ENCODE measurements at places on chromosomes 16 and 17.

- no peak for DNase-seq
Measured at GRCh38 chr16:19001788-19002187, 18.1 kb downstream of the TMC7 start.

DNA sequence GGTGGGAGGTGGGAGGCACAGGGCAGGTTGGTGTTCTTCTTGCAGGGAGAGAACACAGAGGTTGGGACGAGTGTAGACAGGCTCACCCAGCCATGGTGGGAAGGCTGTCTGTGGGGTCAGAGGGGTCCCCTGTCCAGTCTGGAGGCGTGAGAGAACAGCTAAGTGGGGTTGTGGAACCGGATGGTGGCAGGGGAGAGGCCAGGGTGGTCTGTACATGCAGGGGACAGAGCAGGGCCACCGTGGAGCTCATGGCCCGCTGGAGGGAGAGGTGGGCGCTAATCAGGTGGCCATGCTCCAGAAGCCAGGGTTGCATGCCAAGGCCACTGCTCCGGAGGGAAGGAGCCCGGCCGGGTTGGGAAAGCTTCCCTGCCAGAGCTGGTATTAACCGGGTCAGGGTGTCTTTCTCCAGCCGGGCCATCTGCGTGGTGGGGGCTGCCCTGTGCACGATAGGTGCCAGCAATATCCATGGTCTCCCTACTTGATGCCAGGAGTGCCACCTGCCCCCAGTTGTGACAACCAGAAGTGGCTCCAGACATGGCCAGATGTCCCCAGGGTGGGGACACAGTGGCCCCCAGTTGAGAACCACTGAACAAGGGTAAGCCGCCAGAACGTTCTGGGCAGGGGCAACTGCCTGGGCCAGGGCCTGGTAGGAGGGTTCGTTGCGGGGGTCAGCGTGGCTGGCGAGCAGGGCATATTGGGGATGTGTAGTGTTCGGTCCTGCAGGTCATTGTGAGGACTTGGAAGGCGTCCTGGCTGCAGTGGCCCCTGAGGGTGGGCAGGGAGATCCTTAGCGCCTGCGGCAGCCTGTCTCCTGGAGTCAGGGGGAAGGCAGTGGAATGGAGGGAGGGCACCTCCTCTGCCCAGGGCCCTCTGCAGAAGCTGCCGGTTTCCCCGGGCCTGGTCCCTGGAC, 5.1 kb downstream of the SNN start:
- no peak for DNase-seq

DNA sequence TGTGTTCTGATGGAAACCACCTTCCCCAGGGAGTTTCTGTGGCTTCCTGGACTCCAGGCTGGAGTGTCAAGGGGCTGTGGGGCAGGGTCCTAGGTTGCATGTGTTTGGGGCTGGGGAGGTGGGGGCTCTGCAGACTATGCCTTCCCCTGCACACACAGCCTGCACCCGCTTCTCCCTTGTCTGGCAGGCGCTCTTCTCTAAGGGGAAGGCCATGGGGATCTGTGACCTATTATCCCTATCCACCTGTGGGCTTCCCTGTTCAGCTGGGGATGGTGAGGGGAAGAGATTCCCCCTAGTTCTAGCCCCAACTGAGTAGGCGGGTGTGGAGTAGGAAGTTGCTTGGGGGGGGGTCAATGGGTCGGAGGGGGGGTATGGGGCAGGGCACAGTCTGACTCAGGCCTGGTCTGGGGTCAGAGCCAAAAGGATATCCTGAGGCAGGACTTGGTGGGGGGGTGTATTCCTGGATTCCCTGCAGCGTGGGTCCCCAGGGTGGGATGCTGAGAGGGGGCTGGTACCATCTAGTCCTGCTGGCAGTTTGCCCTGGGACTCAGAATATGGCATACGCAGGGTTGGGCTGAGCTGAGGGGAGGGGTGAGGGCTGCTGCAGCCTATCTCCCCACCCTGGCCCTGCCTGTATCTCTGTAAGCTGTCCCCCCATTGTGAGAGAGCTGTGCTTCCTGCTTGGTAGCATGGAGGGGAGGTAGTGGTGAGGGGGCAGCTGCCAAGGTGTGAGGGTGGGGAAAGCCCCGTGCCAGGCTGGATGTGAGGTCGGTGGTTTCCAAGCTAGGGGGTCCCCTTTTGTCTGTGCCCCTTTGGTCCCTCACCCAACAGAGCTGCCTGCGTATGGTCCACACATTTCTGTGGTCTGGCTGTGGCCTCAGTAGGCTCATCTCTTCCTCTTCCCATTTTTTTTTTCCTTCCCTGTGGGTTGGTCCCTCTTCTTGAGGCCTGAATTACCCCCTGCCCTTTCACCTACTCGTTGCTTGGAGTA, 14.7 kb downstream of the RARA start:
- DNase-seq, result no peak

- DNase-seq, result no peak
Measured at GRCh38 chr17:66285149-66285548, 17.3 kb upstream of the PRKCA start.

DNA sequence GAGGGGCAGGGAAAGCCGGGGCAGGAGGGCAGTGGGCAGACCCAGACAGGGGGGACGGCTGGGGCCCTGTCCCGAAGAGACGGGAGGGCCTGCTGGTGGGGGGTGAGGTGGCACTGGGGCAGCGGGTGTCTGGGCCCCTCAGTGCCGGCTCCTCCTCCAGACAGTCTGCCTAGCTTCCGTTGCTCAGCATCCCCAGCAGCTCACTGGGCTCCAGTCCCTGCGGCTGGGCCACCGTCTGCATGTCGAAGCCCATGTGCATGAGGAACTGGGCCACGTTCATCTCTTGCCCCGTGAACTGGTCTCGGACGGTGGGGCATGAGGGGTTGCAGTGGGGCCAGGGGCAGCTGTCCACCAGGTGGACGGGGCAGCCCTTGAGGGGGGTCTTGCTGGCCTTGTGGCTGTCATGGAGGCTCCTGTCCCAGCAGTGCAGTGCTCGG, 5.8 kb upstream of the MYADML2 start:
- DNase-seq, result no peak

- DNase-seq, result no peak
Measured at GRCh38 chr16:31452631-31453106, 6.6 kb upstream of the ARMC5 start.

GRCh38 chr17:77810536-77810935, 148.0 kb upstream of the TNRC6C start:
- DNase-seq, result no peak

- no peak for DNase-seq
Measured at GRCh38 chr17:72462814-72463213, 342.0 kb downstream of the SOX9 start.

- no peak for DNase-seq
Measured at GRCh38 chr16:78566397-78567073, 467.1 kb downstream of the WWOX start.

GRCh38 chr17:34578016-34578415, 1.4 kb upstream of the TMEM132E start:
- no peak for DNase-seq

DNA sequence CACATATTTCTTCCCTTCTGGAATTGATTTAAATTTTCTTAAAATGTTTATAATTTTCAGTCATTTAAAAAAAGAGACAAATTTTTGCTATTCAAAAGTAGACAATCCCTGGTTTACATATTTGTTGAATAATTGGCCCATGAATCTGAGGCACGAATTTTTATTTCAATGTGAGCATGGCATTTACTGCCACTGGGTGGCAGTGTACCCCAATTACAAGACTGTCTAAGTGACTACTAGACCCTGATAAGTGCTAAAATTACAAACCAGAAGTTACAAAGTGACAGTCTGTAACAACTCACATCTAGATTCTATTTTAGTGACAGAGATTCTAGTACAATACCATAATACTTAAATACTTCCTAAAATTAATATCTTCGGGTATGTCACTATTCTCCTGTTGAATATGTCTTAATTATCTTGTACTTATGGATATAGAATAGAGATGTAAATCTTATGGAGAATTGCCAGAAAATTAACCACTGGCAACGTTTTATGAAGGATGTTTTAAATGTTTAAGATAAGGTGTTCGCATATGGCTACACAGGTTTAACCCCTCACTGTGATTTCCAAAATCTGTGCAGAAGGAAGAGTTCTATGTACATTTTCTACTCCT, 235.8 kb downstream of the MAP2K4 start:
- no peak for DNase-seq

DNA sequence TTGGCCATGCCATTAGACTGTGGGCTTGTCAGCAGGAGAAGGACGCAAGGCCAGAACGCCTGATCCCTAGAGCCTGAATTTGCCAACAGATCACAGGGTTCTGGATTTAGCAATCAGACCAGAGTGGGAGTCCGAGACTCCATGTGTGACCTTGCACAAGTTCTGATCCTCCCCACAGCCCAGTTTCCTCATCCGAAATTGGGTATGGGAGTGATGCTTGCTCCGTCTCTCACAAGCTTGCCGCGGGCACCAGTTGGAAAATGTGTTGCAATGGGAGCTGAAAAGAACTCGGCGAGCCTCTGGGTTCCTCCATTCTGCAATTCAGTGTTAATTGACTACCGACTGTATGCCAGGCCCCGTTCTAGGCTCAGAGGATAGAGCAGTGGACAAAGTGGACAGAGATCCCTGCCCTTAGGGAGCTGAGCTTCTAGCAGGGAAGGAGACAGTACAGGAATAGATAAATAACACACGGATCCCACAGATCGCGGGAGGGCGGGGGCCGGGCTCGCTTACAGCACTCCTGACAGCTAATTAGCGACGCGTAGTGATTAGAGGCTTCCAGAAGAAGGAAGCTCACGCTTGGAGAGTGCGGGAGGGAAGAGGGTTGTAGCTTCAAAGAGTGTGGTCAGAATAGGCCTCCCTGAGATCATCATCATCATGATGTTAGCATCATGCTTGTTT, 150.4 kb upstream of the CIBAR2 start:
- DNase-seq, result no peak

GRCh38 chr17:3691617-3692067, 4.3 kb downstream of the P2RX5 start:
- no peak for DNase-seq

DNA sequence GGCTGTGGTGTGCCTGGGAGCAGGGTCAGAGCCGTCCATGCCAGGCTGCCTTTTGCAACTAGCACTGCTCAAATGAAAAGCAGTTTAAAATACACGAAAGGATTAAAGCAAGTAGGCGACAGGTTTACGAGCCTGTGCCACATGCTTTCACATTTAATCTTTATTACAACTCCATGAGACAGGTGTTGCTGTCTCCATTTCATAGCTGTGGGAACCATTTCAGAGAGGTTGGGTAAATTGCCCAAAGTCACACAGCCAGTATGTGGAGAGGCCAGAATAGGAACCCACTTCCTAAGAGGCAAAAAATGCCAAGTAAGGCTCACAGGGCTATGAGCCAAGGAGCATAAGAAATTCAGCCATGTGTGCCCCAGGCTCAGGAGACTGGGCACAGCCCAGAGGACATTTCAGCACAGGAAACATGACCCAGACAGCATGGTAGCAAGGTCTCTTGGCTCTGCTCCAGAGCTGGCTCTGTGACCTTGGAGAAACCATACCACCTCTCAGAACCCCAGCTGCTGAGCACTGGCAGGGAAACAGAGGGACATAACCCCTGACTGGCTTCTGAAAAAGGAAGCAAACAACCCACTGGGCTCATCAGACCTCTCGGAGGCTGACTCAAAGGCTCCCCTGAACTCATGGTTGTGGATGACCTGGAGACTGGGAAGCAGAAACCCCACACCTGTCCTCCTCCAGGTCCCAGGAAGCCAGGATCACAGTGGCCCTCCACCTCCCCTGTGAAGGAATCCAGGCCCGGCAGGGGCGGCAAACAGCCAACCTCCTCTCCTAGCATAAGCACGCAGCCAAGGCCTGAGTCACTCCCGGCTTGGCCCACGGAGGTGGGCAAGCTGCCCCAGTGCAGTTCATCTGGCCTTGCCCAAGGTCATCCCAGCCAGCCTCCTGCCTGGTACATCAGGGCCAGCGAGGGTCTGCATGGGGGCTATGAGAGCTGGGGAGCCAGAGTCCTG, 40.3 kb upstream of the MRPS23 start:
- DNase-seq, result no peak

GRCh38 chr17:67546578-67547527, 169.8 kb downstream of the PITPNC1 start:
- no peak for DNase-seq

DNA sequence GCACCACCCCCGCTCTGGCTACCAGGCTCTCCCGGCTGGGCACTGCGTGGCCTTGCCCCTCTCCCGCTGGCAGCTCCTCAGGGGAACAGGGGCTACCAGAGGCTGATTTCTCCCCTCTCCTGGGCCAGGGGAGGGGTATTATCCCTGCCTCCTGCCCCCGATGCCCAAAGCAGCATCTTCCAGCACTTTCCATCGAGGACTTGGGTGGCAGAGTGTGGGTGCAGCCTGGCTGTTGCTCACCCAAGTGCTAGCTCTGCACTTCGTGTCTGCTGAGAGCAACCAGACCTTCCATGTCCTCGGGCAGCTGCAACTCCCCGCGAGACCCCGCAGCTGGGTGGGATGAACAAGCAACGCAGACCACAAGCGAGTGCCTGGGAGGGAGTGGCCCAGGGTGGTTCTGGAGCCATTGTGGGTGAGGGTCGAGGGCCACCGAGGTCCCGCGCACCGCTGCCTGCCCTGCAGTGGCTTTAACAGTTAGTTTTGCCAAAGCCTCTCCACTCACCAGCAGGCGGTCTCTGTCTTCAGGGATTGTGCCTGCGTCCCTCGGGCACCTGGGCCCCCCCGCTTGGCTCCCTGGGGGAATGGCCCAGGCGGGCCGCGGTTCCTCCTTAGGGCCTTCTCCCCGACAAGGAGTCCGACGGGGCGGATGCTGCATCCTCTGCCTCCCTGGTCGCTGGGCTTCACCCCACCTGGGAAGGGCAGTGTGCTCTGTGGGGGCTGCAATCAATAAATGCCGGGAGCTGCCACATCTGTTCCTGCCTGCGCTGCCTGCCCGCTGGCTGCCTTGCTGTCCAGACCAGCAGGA, 8.4 kb downstream of the SLC25A10 start:
- DNase-seq, result no peak

DNA sequence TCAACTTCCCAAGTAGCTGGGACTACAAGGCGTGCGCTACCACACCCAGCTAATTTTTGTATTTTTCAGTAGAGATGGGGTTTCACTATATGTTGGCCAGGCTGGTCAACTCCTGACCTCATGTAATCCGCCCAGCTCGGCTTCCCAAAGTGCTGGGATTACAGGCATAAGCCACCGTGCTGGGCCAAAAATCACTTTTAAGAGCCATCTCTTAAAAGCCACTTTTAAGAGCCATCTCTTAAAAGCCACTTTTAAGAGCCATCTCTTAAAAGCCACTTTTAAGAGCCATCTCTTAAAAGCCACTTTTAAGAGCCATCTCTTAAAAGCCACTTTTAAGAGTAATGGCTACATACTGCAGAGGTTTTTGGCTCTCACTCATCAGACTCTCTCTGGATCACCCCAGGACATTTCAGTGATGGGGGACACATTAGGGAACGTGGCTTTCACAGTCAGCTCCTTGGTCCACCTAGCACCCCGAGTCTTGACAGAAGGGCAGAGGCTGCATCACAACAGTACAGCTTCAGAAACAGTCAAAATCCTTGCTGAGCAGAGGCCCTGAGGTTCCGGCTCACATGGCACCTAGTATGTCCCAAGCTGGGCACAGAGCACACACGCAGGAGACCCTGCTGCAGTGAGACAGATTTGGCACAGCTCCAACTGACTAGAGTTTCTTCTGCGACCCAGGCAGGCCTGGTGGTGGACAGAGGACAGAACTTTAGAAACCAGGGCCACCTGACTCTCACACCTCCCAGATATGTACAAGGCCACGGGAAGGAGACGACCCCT, 23.6 kb downstream of the RANBP10 start:
- no peak for DNase-seq

- DNase-seq, result no peak
Measured at GRCh38 chr17:74453665-74454196, 12.7 kb upstream of the CD300A start.
